ENCODE measurements at places on chromosomes 5 and 9. TPM values are rescaled to one million over a fixed set of nuclear protein-coding genes. Genes with fewer than 3 reads are reported as not detected.

DNA sequence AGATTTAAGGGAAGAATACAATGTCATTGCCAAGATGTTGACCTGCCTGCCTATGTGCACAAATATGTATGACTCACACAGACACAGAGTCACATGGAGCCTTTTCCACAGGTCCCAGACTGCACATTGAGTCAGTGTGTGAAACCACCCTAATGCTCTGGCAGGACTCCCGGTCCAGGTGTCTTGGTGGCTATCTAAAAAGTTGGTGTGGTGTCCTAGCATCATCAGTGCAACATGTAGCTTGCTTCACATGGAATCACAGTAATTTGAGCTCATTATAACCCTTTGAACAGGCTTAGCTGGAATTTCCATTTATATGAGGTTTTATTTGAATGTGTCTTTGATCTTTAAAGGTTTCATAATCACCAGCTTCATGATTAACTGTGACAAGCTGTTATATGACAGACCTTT is 10.7 kb downstream of the IFNA5 start:
- H3K27me3 ChIP-seq = peaks cover 5% of the 10 kb centered on the region
- peak overlapping the region; percentile 41 for H3K27ac ChIP-seq
- peaks cover 16% of the 10 kb centered on the region for H3K4me1 ChIP-seq
- no peak overlapping the region for H3K4me3 ChIP-seq
- no peaks in the 10 kb centered on the region for H3K36me3 ChIP-seq

DNA sequence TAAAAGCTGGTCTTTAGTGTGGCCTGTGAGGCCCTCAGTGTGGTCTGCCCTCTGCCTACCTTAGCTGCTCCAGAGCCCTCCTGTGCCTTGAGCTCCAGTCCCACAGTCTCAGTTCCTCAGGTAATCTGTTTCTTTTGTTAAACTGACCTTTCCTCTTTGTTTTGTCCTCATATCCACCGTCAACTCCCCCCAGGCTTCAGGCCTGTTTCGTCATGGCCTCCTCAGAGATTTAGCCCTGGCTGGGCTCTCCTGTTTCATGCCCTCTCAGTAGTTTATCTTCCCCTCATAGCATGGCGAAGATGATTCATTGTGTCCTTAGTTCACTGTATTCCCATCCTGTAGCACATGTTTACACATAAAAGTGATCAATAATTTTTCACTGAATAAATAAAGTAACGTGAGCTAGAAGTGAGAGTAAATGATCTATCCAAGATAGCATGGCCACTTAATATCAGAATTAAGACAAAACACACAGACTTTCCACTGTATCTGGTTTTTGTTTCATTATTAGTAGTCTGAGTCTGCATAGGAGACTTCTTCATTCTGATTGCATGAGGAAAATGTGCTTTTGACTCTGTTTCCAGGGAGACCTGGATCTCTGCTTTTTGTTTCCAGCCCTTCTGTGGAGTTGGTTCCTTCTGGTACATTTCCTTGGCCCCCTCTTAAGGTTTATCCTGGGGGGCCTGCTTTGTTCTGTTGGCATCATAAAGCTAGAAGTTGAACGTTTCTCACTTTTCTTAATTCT is 70.5 kb downstream of the SNX24 start:
- H3K27ac ChIP-seq = no peak overlapping the region
- H3K27me3 ChIP-seq = no peaks in the 10 kb centered on the region
- no peak for DNase-seq
- H3K4me1 ChIP-seq = no peaks in the 10 kb centered on the region

- H3K4me3 ChIP-seq = no peak overlapping the region
- no peak overlapping the region for H3K27ac ChIP-seq
- H3K27me3 ChIP-seq = peaks cover 2% of the 10 kb centered on the region
- no peaks in the 10 kb centered on the region for H3K4me1 ChIP-seq
Measured at GRCh38 chr9:100505564-100506159, 32.7 kb downstream of the TMEFF1 start.

DNA sequence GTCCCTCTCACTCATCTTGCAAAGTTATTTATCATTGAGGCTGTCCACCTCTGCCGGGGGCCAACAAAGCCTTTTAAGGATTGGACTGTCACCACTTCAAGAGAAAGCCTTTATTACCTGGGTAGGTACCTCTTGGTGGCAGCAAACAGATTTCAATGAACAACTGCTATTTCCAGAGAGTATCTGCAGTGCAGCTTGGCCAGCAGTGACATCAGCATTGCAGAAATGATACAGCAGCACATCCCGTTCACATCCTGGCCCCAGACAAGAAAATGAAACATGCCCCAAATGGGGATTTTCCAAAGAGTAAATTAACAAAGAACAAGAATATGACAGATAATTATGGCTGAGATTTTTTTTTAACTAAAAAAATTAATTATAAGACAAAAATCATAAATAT is 2.3 kb upstream of the SPATA6L start:
- no peak overlapping the region for H3K4me3 ChIP-seq
- peaks cover 34% of the 10 kb centered on the region for H3K4me1 ChIP-seq
- no peak for DNase-seq
- no peak overlapping the region for H3K27ac ChIP-seq

DNA sequence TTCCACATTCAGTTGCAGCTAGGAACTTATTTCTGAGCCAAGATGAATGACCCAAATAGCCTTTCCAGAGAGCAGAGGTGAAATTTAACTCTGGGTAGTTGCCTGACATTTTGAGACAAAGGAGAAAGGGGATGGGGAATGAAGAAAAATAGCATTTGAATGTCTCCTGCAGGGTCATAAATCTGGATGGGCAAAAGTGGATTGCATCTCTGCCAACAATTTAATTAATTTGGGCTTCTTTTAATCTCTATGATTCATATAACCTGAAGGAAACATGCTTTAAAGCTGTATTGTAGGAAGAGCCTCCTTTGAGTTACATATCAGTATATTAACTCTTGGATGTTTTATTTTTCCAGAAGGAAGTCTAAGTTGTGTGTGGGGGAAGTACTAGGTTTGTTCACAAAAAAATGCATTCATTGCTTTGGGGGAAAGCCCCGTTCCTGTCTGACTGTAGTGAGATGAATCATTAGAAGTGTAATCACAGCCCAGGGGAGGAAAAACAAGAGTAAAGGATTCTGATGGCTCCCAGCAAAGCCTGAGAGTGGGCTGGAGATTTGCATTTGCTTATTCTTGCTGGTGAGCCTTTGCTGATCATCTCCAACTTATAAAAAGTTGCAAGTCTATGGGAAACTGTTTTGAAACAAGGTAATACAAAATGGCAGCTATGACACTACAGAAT is 133.0 kb upstream of the IQGAP2 start:
- DNase-seq = no peak
- peaks cover 13% of the 10 kb centered on the region for H3K4me1 ChIP-seq
- H3K27ac ChIP-seq = no peak overlapping the region

SAXO1 gene
- not detected for polyA plus RNA-seq

PTGER4 gene
- 43.5 TPM for polyA plus RNA-seq

MYMK gene
- not detected for polyA plus RNA-seq

Measured in immature natural killer cell (primary cell).